NCI-H1436 treated with DMSO at 0.1 percent for 48 hours (cell line): ENCODE measurements at places on chromosomes 16 and 17.

GRCh38 chr16:12300490-12300889 lies 324.0 kb downstream of the SNX29 start:
- no peak for DNase-seq

DNA sequence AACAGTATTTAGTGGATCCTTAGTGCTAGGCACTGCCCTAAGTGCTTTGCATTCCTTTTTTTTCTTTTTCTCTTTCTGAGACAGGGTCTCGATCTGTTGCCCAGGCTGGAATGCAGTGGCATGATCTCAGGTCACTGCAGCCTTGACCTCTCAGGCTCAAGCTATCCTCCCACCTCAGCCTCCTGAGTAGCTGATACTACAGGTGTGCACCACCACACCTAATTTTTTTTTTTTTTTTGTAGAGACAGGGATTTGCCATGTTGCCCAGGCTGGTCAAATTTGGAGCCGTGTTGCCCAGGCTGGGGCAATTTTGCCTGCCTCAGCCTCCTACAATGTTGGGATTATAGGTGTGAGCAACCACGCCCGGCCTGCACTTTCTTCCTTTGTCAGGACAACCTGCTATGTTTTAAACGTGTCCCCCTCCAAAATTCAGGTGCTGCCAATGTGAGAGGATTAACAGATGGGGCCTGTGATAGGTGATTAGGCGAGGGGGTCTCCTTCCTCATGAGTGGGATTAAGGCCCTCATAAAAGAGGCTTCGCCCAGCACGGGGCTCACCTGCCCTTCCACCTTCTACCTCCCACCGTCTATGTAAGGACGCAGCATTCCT lies 5.4 kb downstream of the NQO1 start:
- no peak for DNase-seq

GRCh38 chr17:70912716-70913485 lies 743.6 kb downstream of the KCNJ2 start:
- DNase-seq, result no peak

DNA sequence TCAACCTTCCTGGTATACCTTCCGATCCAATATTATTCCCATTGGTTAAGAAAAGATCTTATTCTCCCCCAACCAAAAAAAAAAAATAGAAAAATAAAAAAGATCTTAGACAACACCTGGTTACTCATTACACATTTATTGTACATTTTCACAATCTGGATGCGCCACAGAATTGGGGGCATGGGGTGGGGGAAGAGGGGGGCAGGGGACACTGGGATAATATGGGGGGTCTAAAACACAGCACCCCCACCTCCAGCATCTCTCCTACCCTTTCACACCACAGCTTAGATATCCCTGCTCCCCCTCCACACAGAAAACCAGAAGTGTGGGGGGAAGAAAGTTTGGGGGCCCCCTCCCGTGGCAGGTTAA lies 3.7 kb downstream of the VAMP2 start:
- DNase-seq, result no peak

DNA sequence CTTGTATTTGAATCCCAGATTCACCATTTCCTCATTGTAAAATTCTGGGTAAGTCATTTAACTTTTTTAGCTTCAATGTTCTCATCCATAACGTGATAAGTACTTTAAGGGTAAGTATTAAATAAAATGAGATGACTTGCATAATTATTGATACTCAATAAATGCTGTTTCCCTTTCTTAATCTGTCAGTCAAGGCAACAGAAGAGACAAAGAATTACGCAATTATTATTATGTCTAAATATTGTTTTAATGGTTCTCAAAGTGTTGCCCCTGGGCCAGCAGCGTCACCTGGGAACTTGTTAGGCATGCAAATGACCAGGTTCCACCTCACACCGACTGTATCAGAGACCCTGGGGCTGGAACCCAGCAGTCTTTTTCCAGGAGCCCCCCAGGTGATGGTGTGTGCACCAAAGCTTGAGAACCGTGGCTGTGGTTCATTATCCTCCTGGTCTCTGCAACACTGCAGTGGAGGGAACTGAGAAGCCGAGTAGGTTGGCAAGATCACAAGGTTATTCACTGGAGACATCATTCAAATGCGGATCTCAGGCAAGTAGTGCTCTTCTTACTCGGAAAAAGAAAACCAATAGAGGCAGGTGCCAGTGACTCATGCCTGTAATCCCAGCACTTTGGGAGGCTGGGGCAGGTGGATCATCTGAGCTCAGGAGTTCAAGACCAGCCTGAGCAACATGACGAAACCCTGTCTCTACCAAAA lies 43.5 kb downstream of the LYRM9 start:
- no peak for DNase-seq

DNA sequence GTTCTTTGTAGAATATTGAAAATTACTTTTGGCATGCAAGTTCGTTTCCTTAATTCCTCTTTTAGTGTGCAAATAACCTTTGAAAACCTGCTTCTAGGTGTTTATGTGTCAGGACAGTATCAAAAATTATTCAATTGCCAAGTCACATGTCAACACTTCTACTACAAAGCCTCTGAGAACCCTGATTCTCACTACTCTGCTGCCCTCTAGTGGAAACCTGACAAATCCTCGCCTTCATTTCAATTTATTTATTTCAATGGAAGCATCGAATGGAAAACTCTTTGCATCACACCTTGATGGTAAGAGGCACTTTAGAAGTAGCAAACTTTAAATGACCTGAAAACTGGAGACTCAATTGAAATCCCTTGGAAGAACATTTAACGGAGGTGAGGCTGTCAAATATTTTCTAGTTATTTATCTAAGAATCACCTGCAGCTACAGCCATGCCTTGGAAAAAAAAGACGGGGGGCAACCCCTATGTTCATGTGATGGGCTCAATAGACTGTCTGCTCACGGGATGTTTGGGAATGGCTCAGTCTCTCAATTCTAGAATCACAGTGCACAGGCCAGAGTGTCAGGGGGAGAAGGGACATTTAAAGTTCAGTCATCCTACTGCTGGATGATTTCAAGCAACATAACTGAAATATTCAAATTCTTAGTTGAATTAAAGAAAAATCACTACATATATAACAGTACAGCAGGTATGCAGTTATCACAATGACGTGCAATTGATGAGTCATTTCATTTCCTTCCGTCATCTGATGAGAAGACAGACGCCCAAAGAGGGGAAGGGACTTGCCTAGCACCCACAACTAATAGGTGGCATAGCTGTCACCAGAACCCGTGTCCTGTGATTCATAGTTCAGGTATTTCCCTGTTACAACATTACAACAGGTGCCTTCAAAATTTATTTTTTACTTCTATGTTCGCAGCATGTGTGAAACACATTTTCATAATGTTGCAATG lies 563.9 kb downstream of the TOX3 start:
- peak; percentile 35 for DNase-seq

DNA sequence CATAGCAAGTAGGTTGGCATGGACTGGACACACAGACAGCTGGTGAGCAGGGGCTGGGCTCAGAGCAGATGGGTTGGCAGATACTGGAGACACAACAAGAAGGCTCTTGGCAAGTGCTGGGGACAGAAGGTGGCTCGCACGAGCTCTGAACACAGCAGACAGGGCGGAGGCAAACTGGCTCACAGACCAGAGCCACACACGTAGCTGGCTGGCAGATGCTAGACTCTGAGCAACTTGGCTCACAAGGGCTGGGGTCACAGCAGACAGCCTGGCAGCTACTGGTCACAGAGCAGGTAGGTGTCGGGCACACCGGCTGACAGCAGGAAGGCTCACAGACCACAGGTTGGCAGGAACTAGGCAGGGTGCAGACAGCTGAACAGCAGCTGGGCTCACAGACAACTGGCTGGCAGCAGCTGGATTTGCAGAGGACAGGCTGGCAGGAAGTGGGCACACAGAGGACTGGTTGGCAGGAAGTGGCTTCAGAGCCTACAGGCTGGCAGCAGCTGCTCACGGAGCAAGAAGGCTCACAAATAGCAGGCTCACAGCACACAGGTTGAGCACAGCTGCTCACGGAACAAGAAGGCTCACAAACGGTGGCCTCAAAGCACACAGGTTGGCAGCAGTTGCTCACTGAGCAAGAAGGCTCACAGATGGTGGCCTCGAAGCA lies 725 bp downstream of the KRTAP16-1 start:
- DNase-seq, result no peak

GRCh38 chr17:74049167-74049966 lies 154.1 kb upstream of the RPL38 start:
- no peak for DNase-seq

DNA sequence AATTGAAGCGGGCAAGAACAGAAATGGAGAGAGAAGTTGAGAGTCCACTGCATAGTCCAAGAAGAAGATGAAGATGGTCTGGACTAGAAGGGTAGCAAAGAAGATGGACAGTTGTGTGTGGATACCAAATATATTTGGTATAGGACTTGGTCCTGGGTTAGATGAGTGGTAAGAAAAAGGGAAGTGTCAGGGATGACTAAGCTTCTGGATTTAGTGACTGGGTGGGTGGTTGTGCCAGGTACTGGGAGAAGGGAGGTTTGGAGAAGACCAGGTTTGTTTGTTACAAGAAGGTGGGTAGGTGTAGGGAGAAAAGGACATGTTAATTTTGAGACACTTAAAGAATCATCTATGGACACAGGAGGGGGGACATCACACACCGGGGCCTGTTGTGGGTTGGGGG lies 5.4 kb downstream of the VMP1 start:
- DNase-seq, result no peak

GRCh38 chr17:2704890-2705248 lies 6.7 kb downstream of the CLUH start:
- no peak for DNase-seq
